ENCODE measurements at places on chromosomes 4 and X. TPM values are rescaled to one million over a fixed set of nuclear protein-coding genes. Genes with fewer than 3 reads are reported as not detected.

- no peak for DNase-seq
These were observed 23.9 kb upstream of the RNF128 start for GRCh38 chrX:106702636-106703035.

GRCh38 chrX:24610516-24610915 lies 36.6 kb downstream of the PCYT1B start:
- DNase-seq: no peak

- no peak for DNase-seq
These were observed 5.4 kb downstream of the UGT2B4 start for GRCh38 chr4:69490271-69490670.

DNA sequence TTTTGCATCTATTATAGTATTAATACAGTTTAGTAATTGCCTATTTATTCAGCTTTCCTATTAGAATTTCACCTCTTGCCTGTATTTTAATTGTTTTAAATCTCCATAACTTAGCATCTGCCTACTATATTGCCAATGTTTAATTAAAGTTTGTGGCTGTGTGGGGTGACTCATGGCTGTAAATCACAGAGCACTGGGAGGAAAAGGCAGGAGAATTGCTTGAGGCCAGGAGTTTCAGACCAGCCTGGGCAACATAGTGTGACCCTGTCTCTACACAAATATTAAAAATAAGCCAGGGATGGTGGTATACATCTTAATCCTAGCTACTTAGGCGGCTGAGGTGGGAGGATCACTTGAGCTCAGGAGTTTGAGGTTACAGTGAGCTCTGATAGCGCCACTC lies 14.5 kb upstream of the CCSER1 start:
- DNase-seq: no peak

GRCh38 chr4:103074744-103075434 lies 1.7 kb downstream of the SLC9B2 start:
- no peak for DNase-seq

- DNase-seq: no peak
These were observed 43.8 kb downstream of the PDS5A start for GRCh38 chr4:39933671-39934590.

DUX4 gene
- total RNA-seq: not detected
